ENCODE measurements at places on chromosomes 3 and 15. TPM values are rescaled to one million over a fixed set of nuclear protein-coding genes. Genes with fewer than 3 reads are reported as not detected.

DNA sequence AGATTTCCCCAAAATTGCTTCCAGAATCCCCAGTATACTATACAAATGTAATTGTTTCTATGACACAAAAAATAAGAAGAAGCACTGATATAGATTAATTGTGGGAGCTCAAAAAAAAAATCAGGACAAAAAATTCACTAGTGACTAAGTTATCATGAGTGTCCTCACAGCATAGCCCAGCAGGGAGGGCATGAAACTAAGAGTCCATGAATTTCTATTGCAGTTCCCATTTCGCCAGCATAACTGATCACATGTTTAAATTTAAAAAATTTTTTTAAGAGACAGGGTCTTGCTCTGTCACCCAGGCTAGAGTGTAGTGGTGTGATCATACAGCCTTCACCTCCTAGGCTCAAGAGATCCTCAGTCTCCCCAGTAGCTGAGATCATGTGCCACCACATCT lies 10.6 kb downstream of the NCEH1 start:
- H3K36me3 ChIP-seq, result no peaks in the 10 kb centered on the region
- H3K4me1 ChIP-seq, result peaks cover 5% of the 10 kb centered on the region
- no peaks in the 10 kb centered on the region for H3K27me3 ChIP-seq
- no peak for DNase-seq

DNA sequence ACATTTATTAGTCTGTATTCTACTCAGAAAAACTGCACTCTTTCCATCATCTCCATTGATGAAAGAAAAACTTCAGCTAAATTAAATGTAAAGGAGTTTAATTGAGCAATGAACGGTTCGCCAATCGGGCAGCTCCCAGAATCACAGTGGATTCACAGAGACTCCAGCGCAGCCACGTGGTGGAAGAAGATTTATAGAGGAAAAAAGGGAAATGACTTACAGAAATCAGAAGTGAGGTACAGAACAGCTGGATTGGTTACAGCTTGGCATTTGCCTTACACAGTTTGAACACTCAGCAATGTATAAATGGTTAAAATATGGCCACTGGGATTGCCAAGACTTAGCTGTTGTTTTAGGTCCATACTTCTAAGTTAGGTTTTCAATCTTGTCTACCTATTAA lies 2.8 kb upstream of the SUCLG2 start:
- peaks cover 33% of the 10 kb centered on the region for H3K36me3 ChIP-seq
- DNase-seq, result no peak
- H3K4me3 ChIP-seq, result no peak overlapping the region
- H3K27me3 ChIP-seq, result peaks cover 4% of the 10 kb centered on the region
- peaks cover 50% of the 10 kb centered on the region for H3K4me1 ChIP-seq

DNA sequence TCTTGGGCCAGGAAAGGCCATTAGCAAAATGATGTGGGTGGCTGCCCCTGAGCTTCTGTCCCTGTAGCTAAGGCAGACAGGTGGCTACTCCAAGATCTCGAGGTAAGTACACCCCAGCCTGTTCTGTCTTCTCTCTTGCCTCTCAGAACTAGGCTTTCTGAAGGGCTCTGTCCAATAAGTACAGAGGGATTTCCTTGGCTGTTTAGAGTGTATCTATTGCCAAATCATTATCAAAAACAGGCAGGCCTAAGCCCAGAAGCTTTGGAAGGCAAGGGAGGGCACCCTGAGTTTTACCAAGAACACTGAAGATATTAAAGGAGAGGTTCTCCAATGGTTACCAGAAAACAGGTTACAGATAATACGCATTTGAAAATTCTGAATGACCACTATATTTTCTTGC lies 156.6 kb downstream of the MYRIP start:
- H3K4me3 ChIP-seq, result no peak overlapping the region
- no peak overlapping the region for H3K27ac ChIP-seq
- H3K36me3 ChIP-seq, result no peaks in the 10 kb centered on the region
- H3K27me3 ChIP-seq, result peaks cover 5% of the 10 kb centered on the region
- DNase-seq, result no peak

DNA sequence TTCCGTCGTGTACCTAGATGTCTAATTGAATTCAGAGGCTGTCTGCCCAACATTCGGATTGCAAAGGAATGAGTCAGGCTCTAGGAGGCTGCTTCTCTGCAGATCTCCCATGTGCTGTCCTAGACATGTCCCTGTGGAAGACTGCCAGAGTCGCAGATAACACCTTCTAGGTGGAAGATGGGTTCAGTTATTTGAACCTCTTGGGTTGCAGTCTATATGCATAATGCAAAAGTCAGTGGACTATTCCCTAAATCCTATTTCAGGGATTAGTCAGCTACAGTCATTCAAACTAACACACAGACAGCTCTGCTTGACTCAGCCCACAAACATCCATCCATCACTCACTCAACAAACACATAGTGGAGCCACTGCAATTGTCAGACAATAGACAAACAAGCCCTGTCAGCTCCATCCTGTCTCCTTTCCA lies 300.0 kb upstream of the CTNNB1 start:
- H3K27me3 ChIP-seq, result no peaks in the 10 kb centered on the region
- no peaks in the 10 kb centered on the region for H3K4me1 ChIP-seq
- H3K4me3 ChIP-seq, result no peak overlapping the region
- no peaks in the 10 kb centered on the region for H3K36me3 ChIP-seq
- no peak for DNase-seq
- no peak overlapping the region for H3K27ac ChIP-seq

DNA sequence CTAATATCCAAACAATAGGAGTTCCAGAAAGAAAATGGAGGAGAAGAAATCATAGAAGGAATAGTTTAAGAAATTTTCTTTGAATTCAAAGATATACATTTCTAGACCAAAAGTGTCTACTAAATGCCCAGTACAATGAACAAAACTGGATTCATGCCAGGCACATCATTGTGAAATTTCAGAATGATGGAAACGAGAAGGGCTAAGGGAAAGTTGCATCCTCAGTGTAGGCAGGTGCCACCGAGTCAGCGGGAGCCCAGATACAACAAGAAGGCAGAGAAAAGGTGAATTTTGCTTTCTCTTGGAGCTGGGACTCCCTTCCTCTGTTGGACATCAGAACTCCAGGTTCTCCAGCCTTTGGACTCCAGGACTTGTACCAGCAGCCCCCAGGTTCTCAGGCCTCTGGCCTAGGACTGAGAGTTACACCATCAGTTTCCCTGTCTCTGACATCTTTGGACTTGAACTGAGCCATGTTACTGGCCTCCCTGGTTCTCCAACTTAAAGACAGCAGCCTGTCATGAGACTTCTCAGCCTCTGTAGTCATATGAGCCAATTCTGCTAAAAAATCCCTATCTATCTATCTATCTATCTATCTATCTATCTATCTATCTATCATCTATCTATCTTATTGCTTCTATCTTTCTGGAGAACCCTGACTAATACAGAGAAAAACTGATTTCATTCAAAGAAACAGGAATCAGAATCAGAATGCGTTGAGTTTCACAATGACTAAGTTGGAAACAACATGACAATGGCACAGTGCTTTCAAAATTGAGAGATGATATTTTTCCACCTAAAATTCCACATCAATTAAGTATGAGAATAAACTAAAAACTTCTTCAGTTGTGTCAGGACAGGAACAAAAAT lies 207.7 kb downstream of the FAM43A start:
- no peak overlapping the region for H3K27ac ChIP-seq
- peaks cover 25% of the 10 kb centered on the region for H3K27me3 ChIP-seq
- peaks cover 6% of the 10 kb centered on the region for H3K4me1 ChIP-seq
- no peak for DNase-seq
- H3K4me3 ChIP-seq, result no peak overlapping the region
- peaks cover 2% of the 10 kb centered on the region for H3K36me3 ChIP-seq

GRCh38 chr3:107985496-107985895 lies 105.3 kb downstream of the CD47 start:
- H3K4me1 ChIP-seq, result peaks cover 28% of the 10 kb centered on the region
- DNase-seq, result peak; percentile 26
- no peak overlapping the region for H3K4me3 ChIP-seq
- peak overlapping the region; percentile 82 for H3K27ac ChIP-seq
- H3K36me3 ChIP-seq, result no peaks in the 10 kb centered on the region

GRCh38 chr3:94249491-94250079 lies 186.7 kb downstream of the NSUN3 start:
- H3K27me3 ChIP-seq, result peaks cover 5% of the 10 kb centered on the region
- H3K27ac ChIP-seq, result no peak overlapping the region
- DNase-seq, result peak; percentile 69
- no peak overlapping the region for H3K4me3 ChIP-seq

GRCh38 chr3:38598791-38599190 lies 50.7 kb downstream of the SCN5A start:
- no peaks in the 10 kb centered on the region for H3K4me1 ChIP-seq
- H3K36me3 ChIP-seq, result no peaks in the 10 kb centered on the region
- no peak overlapping the region for H3K4me3 ChIP-seq
- no peak overlapping the region for H3K27ac ChIP-seq

DNA sequence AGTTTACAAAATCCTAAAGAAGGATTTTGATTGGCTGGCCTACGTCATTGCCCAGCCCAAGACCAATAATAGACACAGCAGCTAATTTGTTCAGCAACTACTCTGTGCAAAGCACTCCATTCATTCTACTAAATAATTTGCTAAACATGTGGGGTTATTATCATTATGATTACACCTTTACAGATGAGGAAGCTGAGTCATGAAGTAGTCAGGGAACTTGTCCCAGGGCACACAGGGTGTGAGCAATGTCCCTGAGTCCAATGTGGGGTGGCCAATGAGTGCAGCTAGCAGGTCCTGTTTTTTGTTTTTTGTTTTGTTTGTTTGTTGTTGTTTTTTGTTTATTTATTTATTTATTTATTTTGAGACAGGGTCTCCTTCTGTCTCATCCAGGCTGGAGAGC lies 183.6 kb downstream of the ABHD5 start:
- no peaks in the 10 kb centered on the region for H3K4me1 ChIP-seq
- no peak overlapping the region for H3K4me3 ChIP-seq
- DNase-seq, result no peak

- no peak for DNase-seq
- H3K27me3 ChIP-seq, result peaks cover 3% of the 10 kb centered on the region
- H3K36me3 ChIP-seq, result no peaks in the 10 kb centered on the region
Observed at GRCh38 chr3:120839120-120839519, 68.9 kb upstream of the STXBP5L start.

DNA sequence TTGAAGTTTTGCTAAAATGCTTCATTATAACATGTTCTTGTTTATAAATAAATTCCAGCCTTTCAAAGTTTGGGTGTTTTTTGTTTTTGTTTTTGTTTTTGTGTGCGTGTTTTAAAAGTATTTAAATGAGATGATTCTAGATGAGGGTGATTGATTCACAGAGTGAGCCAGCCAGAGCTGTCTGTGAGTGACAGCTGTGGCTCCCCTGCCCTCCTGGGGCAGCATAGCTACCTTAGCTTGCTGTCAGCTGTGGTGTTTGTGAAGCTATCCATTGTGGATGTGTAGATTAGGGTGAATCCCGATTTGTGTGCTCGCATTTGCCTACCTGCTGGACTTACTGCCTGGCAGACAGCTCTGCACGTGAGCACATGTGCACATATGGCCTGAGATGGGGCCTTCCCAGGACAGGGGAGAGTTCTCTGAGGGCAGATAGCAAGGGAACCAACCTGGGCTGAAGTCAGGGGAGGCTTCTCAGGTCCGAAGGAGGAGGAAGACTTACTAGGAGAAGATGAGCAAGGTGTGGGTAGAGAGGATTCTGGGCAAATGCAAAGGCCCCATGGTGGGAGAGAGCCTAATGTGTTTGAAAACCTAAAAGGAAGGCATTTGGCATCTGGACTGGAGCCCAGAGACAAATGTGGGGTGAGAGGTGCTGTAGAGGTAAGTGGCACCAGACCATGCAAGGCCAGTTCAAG lies 124.2 kb downstream of the EEFSEC start:
- H3K4me1 ChIP-seq, result no peaks in the 10 kb centered on the region
- no peak overlapping the region for H3K4me3 ChIP-seq
- no peaks in the 10 kb centered on the region for H3K27me3 ChIP-seq
- H3K27ac ChIP-seq, result peak overlapping the region; percentile 20
- no peak for DNase-seq

- DNase-seq, result no peak
- peaks cover 2% of the 10 kb centered on the region for H3K4me1 ChIP-seq
- no peak overlapping the region for H3K27ac ChIP-seq
- H3K4me3 ChIP-seq, result no peak overlapping the region
- no peaks in the 10 kb centered on the region for H3K36me3 ChIP-seq
Observed at GRCh38 chr3:114727373-114727772, 419.7 kb downstream of the ZBTB20 start.

DNA sequence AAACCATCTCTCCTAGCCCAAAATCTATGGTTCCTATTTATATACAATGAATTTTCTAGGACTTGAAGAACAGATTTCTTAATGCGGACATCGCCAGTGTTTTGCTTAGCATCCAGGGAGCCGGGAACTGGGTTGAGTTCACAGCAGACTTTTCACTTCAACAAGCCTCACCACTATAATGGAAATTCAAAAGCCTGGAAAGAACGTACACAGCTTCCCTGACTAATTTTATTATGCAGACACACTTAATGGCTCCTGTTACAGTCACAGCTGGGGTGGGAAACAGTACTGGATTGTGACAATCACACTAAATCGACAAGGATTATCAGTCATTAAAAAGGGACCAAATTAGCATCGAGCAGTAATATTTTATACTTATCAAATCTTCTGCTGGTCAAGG lies 129.2 kb upstream of the BNIP2 start:
- H3K4me1 ChIP-seq, result peaks cover 24% of the 10 kb centered on the region
- H3K36me3 ChIP-seq, result no peaks in the 10 kb centered on the region
- no peak for DNase-seq
- H3K4me3 ChIP-seq, result no peak overlapping the region
- no peak overlapping the region for H3K27ac ChIP-seq

GRCh38 chr15:51801391-51801835 lies 28.0 kb upstream of the TMOD3 start:
- H3K4me3 ChIP-seq, result no peak overlapping the region
- H3K36me3 ChIP-seq, result peaks cover 7% of the 10 kb centered on the region
- H3K27me3 ChIP-seq, result no peaks in the 10 kb centered on the region
- H3K4me1 ChIP-seq, result peaks cover 12% of the 10 kb centered on the region
- DNase-seq, result no peak
- H3K27ac ChIP-seq, result no peak overlapping the region

GRCh38 chr3:187694801-187695200 lies 7.6 kb downstream of the RTP2 start:
- no peak for DNase-seq
- H3K36me3 ChIP-seq, result no peaks in the 10 kb centered on the region
- H3K27ac ChIP-seq, result no peak overlapping the region
- no peak overlapping the region for H3K4me3 ChIP-seq
- H3K27me3 ChIP-seq, result peaks cover 30% of the 10 kb centered on the region
- no peaks in the 10 kb centered on the region for H3K4me1 ChIP-seq

- no peak overlapping the region for H3K27ac ChIP-seq
- no peaks in the 10 kb centered on the region for H3K36me3 ChIP-seq
- no peak overlapping the region for H3K4me3 ChIP-seq
- no peak for DNase-seq
- no peaks in the 10 kb centered on the region for H3K27me3 ChIP-seq
- H3K4me1 ChIP-seq, result no peaks in the 10 kb centered on the region
Observed at GRCh38 chr3:191563722-191564121, 102.8 kb downstream of the PYDC2 start.

Gene NR2C2
- total RNA-seq, result 57.0 TPM

Gene MEIS2
- not detected for total RNA-seq

Gene LINGO1
- total RNA-seq, result not detected

Gene HCN4
- not detected for total RNA-seq

Gene ARPP21
- not detected for total RNA-seq

Gene NUP210
- 204 TPM for total RNA-seq

Gene NTRK3
- total RNA-seq, result not detected

Data from activated CD4-positive, alpha-beta T cell treated with anti-CD3 and anti-CD28 coated beads, Interleukin-2, amount 10 ng/mL, durations not matched to agents 7 days and 5 days (primary cell).